AG10803 (cell line): ENCODE measurements at places on chromosomes 16 and 17.

GRCh38 chr17:7750321-7750821 is 32.8 kb downstream of the DNAH2 start:
- DNase-seq: peak; percentile 86

- no peak for DNase-seq
Measured at GRCh38 chr17:71147906-71148305, 972.9 kb upstream of the SOX9 start.

DNA sequence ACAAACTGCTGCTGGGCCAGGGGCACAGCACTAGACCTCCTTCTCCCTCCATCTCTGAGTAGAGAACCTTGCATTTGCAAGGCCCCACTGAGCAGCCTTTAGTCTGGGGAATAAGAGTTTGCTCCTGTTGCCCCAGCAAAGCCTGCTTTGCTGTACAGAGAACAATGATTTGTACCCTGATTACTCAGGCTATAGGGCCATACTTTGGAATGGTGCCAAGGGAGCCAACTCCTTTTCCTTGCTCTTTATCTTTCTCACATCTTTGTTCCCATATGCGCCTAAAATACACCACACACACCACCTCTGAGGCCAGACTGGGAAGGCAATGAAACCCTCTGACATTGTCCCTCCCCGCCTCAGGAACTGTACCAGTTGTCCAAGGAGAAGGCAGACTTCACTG is 21.2 kb downstream of the LIG3 start:
- DNase-seq: no peak

DNA sequence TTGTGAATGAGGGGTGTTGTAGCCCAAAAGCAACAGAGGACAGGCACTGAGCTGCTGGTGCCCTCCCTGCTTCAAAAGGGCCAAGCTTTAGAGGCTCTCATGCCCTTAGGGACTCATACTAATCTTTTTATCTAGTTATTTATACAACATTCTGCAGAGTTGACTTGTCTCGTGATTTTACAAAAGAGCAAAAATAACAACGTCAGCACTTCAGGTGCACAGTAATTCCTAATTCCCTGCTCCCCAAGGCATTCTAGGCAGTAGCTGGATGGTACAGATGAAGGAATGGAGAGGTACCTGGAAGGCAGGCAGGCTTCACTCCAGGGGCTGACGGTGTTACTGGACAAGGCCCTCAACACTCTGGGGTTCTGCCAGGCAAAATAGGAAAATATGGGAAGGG is 406.7 kb upstream of the CCL2 start:
- DNase-seq: no peak

GRCh38 chr17:57552114-57552624 is 192.9 kb downstream of the CCDC182 start:
- no peak for DNase-seq

GRCh38 chr17:48513097-48513496 is 17.7 kb downstream of the HOXB1 start:
- DNase-seq: no peak

DNA sequence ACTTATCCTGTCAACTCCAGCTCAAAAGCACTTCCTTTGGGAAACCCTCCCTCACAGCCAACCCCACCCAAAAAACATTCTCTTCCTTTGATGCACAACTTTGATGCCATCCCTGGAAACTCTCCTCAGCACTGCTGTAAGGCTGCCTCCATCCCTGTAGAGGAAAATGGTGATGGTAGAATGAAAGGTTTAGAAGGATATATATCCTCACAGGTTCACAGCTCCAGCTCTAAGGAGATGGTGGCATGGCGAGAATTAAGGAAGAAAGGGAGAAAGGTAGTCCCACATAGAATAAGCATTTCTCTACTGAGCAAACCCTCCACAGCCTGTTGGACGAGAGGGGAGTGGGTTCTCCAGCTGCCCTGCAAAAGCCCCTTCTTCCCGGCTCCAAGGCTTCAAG is 2.2 kb upstream of the DLX4 start:
- no peak for DNase-seq

DNA sequence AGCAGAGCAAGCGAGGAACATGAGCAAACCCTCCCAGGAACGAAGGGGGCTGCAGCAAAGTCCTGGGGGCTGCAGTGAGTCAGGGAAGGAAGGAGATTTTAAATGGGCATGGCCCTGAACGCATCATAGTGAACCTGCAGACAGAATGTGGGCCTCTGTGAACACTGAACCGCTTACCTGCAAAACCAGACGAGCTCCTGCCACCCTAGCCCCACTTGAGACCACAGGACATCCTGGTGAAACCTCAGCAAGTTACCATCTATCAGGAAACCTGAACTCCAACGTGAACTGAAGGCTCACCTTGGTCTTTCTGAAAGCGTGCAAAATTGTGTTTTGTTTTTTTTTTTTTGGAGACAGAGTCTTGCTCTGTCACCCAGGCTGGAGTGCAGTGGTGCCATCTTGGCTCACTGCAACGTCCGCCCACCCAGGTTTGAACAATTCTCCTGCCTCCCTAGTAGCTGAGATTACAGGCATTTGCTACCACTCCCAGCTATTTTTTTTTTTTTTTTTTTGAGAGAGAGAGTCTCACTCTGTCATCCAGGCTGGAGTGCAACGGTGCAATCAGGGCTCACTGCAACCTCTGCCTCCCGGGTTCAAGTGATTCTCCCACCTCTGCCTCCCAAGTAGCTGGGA is 30.8 kb downstream of the FANCA start:
- no peak for DNase-seq

- DNase-seq: no peak
Measured at GRCh38 chr17:13592427-13592826, 9.3 kb downstream of the HS3ST3A1 start.

DNA sequence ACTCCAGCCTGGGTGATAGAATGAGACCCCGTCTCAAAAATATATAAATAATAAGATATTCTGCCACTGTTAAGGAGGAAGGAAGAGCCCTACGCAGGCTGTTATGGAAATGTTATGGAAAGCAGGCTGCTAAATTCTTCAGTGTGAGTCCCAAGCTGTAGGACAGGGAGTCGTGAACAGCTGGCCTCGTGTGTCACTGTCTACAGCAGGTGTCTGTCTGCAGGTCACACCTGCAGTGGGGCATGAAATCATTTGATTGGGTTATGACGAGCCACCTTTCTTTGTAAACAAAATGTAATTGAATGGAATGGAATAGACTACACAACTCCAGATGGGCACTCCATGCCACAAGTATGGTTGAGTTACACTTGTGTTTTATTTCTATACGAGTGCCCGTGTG is 15.6 kb upstream of the LITAF start:
- DNase-seq: no peak

GRCh38 chr17:66540131-66540781 is 237.8 kb downstream of the PRKCA start:
- DNase-seq: peak; percentile 82

- peak; percentile 21 for DNase-seq
Measured at GRCh38 chr17:51251010-51251409, 8.8 kb downstream of the MBTD1 start.
